ENCODE measurements at places on chromosomes 6 and 20. TPM values are rescaled to one million over a fixed set of nuclear protein-coding genes. Genes with fewer than 3 reads are reported as not detected.

Gene C2
- 9.0 TPM for total RNA-seq

- no peak for DNase-seq
Measured at GRCh38 chr6:119821380-119821779, 471.8 kb upstream of the MAN1A1 start.

Gene CDH26
- 1.8 TPM for total RNA-seq

- DNase-seq, result no peak
Measured at GRCh38 chr6:11798096-11798495, 19.5 kb upstream of the ADTRP start.

DNA sequence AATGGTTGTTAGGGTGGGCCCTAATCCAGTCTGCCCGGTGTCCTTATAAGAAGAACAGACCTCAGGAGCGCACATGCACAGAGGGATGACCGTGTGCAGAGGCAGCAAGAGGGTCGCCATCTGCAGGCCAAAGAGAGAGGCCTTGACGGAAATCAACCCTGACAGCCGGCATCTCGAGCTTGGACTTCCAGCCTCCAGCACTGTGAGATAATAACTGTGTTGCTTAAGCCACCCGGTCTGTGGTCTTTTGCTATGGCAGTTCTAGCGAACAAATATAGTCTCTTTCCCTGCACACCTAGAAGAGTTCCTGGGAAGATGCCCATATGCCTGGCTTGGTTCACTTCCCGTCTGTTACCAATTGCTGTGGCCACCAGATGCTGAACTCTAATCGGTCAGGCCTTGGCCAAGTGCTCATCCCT, 35.3 kb upstream of the PTGIS start:
- no peak for DNase-seq

GRCh38 chr6:87716928-87717614, 15.0 kb upstream of the AKIRIN2 start:
- DNase-seq, result no peak

GRCh38 chr6:136982928-136983327, 60.8 kb downstream of the SLC35D3 start:
- DNase-seq, result no peak

- DNase-seq, result no peak
Measured at GRCh38 chr6:17057322-17057721, 44.5 kb upstream of the STMND1 start.

DNA sequence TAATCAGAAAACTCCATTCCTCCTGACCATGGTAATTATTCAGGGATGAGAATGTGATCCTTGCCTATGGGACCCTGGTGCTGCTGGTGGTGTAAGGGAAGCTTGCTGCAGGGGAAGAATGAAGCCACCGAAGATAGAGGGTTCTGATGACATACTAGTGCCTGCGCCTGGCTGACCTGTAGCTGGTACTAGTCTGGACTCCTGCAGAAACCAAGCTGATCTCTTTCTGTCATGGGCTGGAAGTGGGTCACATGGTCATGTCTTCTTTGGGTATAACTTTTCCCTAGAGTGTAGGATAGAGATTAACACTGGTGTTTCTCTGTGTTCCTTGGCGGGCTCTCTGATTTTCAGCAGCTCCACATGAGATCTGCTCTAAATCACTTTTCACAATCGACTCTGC, 8.6 kb upstream of the SLC4A11 start:
- no peak for DNase-seq

- DNase-seq, result no peak
Measured at GRCh38 chr6:75089921-75090320, 115.9 kb downstream of the COL12A1 start.

GRCh38 chr6:13807696-13808095, 6.7 kb downstream of the MCUR1 start:
- DNase-seq, result no peak

- DNase-seq, result no peak
Measured at GRCh38 chr6:111767752-111768430, 105.4 kb downstream of the FYN start.

Gene REM1
- total RNA-seq, result 0.99 TPM

GRCh38 chr6:86412057-86412456, 525.3 kb upstream of the HTR1E start:
- DNase-seq, result no peak
